ENCODE measurements at places on chromosomes 12 and 14. TPM values are rescaled to one million over a fixed set of nuclear protein-coding genes. Genes with fewer than 3 reads are reported as not detected.

The FLRT2 gene
- not detected for total RNA-seq

The CD163L1 gene
- 1.1 TPM for total RNA-seq

The DHRS2 gene
- not detected for total RNA-seq

The SYNDIG1L gene
- not detected for total RNA-seq

The ETFBKMT gene
- 1.8 TPM for total RNA-seq

The SERPINA1 gene
- total RNA-seq: 0.44 TPM

GRCh38 chr12:120060717-120061116, 55.8 kb downstream of the RAB35 start:
- H3K27ac ChIP-seq: no peak overlapping the region
- no peaks in the 10 kb centered on the region for H3K27me3 ChIP-seq
- no peak overlapping the region for H3K4me3 ChIP-seq
- no peaks in the 10 kb centered on the region for H3K4me1 ChIP-seq
- H3K36me3 ChIP-seq: peaks cover 6% of the 10 kb centered on the region
- DNase-seq: no peak

DNA sequence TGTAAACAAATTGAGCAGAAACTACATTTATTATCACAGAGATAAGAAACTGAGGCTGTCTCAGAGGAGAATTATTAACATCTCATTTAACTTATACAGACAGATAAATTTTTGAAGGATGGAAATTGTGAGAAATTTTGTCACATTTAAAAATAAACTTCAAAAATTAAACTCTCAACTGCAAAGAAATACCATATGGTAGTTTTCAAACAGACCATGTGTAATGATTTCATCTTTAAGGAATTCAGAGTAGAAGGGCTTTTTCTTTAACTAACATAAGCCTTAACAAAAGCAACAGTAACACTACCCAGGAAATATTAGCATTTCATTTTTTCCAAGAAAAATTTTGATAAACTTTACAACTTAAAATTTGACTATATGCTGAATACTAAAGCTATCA, 26.6 kb downstream of the NUP37 start:
- H3K36me3 ChIP-seq: peaks cover 5% of the 10 kb centered on the region
- no peak overlapping the region for H3K27ac ChIP-seq
- DNase-seq: no peak
- H3K27me3 ChIP-seq: no peaks in the 10 kb centered on the region
- no peaks in the 10 kb centered on the region for H3K4me1 ChIP-seq

GRCh38 chr12:113582521-113583218, 111.0 kb upstream of the LHX5 start:
- H3K27ac ChIP-seq: no peak overlapping the region
- H3K27me3 ChIP-seq: no peaks in the 10 kb centered on the region
- H3K4me1 ChIP-seq: no peaks in the 10 kb centered on the region
- H3K4me3 ChIP-seq: no peak overlapping the region
- H3K36me3 ChIP-seq: no peaks in the 10 kb centered on the region

- H3K4me1 ChIP-seq: no peaks in the 10 kb centered on the region
- no peak for DNase-seq
- no peaks in the 10 kb centered on the region for H3K27me3 ChIP-seq
These were observed 7.6 kb upstream of the KERA start for GRCh38 chr12:91065396-91065795.

DNA sequence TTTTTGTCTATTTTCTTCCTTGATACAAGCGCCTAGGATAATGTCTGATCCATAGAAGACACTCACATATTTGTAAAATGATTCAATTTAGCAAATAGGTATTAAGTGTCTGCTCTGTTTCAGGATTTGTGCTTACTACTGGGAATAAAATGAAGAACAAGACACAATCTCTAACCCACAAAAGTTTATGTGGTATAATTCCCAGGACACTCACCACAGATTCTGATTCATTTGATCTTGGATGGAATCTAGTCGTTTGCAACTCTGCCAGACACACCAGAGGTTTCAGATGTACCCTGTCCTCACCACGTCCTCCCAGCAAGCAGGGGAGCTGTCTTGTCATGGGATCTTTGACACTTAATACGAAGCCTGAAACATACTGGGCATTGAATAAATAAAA, 208.3 kb downstream of the LRIG3 start:
- no peak overlapping the region for H3K27ac ChIP-seq
- H3K4me1 ChIP-seq: no peaks in the 10 kb centered on the region
- DNase-seq: no peak

GRCh38 chr12:70052931-70053497, 190.2 kb upstream of the CNOT2 start:
- H3K36me3 ChIP-seq: no peaks in the 10 kb centered on the region
- H3K27ac ChIP-seq: no peak overlapping the region
- no peak overlapping the region for H3K4me3 ChIP-seq
- no peaks in the 10 kb centered on the region for H3K4me1 ChIP-seq
- no peaks in the 10 kb centered on the region for H3K27me3 ChIP-seq

GRCh38 chr12:561908-562593, 101.2 kb downstream of the NINJ2 start:
- DNase-seq: no peak
- H3K36me3 ChIP-seq: no peaks in the 10 kb centered on the region
- peak overlapping the region; percentile 71 for H3K27ac ChIP-seq
- no peaks in the 10 kb centered on the region for H3K27me3 ChIP-seq
- no peak overlapping the region for H3K4me3 ChIP-seq

DNA sequence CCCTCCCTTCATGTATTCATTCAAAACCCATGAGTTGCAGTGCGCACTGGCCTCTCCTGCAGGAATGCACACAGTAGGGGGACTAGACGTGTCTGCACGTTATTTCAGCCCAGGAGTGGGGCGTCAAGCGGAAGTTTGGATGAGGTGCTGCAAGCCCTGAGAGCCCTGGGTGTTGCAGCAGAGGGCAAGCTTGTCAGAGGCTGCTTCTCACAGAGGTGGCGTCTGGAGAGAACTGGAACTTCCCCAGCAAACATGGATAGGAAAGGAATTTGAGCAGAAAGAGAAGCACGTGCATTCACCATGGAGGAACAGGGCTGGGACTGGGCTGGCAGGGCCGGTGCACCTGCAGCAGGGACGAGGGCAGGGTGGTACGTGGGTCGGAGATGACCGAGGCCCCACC, 64.9 kb downstream of the TECPR2 start:
- no peaks in the 10 kb centered on the region for H3K4me1 ChIP-seq
- no peaks in the 10 kb centered on the region for H3K27me3 ChIP-seq
- peaks cover 3% of the 10 kb centered on the region for H3K36me3 ChIP-seq
- DNase-seq: no peak

DNA sequence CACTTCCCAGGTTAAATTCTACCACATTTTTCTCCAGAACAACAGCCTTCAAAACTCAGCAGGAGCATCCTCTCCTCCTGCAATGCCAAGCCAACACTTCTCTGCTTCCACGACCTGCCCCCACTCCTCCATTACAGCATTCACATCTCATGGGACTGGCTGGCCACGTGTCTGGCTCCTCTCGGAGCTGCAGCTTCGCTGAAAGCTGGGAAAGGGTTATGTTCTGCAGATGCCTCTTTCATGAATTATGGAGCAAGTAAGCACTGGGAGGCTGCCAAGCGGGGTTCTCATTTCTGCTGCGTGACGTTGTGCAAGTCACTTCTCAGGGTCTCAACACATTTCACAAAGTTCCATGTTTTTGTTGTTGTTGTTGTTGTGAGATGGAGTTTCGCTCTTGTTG, 142.2 kb upstream of the RFLNA start:
- no peak overlapping the region for H3K27ac ChIP-seq
- no peak overlapping the region for H3K4me3 ChIP-seq
- no peaks in the 10 kb centered on the region for H3K4me1 ChIP-seq
- no peaks in the 10 kb centered on the region for H3K27me3 ChIP-seq
- H3K36me3 ChIP-seq: no peaks in the 10 kb centered on the region
- no peak for DNase-seq

All from CD4-positive, alpha-beta memory T cell (primary cell).